ENCODE measurements at places on chromosomes 3 and 15.

DNA sequence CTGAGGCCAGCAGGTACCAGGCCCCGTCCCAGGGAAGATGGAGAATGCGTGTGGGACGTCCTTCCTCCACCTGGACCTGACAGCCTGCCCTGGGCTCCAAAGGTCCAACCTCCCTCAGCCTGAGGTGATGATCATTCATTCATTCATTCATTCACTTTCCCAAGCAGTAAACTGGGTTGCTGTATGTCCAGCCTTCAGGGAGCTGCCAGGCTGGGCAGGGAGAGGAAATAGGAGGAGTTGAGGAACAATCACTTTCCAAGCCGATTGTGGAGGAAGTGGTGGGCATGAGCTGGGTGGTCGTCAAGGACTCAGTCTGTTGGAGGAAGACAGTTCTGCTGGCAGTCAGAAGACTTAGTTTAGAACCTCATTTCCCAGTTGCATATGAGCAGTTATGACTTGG is 10.2 kb upstream of the CCDC33 start:
- no peak for DNase-seq

GRCh38 chr3:123400169-123400568 is 48.7 kb downstream of the ADCY5 start:
- no peak for DNase-seq

DNA sequence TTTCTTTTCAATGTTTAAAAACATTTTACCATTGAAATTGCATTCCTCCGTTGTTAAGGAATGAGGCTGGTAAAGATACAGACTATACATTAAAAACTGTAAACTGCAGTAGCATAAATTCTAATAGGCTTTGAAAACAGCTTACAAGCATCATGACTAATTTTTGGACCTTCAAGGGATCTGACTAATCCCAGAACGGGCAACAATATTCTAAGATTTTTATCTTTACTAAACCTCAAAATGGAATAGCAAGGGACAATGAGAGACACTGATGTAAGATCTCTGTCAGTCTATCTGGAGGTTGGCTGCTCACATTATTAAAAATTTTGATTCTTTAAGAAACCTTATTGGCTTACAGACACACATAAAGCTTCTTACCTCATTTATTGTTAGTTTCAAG is 74.7 kb downstream of the BTD start:
- no peak for DNase-seq

- DNase-seq = no peak
Measured at GRCh38 chr3:123409443-123410148, 39.3 kb downstream of the ADCY5 start.

DNA sequence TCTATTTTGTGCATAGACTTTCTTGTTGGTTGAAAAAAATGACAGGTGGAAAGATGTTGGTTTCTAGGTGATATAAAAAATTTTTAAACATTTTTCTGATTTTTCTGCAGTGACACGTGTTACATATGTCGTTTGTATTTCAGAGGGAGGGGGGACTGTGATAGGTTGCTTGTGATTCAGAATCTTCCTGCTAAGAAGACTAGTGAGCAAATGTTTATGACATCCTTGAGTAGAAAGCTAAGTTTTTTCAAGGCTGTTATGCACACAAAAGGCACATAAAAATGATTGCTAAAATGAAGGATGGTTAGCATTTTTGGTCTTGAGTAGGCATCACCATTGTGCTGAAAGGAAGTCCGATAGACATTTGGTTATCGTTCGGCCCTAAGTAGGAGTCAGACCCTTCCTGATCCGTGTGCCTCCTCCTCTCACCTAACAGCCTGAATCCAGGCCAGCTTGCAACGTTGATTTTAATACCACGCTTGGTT is 1.5 kb downstream of the ZNF639 start:
- DNase-seq = no peak

DNA sequence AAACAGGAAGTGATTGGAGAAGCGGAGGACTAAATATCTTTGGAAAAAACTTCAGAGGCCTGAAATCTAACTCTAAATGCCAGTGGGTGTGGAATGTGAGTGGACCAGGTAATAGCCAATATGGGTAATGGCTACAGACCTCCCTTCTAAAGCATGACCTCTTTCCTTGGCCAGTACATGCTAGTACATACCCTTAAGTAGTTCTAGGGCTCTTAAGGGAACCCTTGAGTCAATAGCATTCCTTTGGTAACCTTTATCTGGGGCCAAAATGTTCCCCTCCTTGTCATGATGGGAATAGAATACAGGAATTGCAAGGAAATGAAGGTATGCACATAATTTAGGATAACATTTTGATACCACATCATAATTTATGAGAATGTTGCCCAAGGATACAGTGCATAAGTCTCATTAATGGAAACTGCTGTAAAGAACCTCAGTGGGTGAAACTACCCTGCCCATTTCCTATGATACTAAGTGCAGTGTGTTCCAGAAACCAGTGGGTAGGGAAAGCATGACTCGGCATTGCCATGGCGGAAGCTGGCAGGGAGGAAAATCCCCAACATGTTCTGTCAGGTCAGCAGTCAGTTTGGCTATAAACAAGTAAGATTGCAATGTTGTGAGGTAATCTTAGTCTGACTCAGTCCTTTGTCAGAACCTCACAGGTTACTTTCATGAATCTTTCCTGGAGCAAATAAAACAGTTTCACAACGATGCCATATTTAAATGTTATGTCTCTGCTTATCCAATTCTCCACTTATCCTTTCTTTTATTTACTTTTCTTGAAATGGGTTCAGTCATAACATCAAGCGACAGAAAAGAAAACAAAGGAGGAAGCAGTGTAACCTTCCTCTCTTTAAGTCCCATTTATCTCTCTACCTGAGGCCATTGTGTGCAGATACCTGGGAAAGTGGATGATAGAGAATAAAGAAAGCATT is 23.5 kb upstream of the RAP2B start:
- no peak for DNase-seq

DNA sequence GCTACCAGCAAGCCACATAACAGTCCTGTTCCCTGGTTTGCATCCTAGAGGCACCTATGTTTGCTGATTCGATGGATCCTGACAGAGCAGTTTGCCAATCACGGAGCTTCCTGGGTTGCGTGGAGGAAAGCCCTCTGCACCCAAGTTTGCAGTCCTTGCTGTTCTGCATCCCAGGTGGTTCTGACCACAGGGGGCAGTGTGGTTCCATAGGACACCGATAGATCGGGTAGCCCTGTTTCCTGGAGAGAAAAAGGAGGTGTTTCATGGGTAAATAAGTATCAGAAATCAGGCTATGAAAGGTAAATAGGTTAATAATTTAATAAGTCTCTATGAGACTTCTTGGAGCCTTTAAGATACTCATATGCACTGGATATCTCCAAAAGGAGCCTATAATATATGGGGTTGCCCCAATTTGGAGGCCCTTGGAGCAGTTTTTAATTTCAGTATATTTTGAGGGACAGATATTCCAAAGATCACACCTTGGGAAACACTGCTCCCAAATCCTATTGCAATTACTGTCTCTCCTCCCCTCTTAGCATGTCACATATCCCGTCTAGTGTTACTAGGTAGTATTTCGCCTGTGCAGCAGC is 194.6 kb upstream of the TPM1 start:
- no peak for DNase-seq

DNA sequence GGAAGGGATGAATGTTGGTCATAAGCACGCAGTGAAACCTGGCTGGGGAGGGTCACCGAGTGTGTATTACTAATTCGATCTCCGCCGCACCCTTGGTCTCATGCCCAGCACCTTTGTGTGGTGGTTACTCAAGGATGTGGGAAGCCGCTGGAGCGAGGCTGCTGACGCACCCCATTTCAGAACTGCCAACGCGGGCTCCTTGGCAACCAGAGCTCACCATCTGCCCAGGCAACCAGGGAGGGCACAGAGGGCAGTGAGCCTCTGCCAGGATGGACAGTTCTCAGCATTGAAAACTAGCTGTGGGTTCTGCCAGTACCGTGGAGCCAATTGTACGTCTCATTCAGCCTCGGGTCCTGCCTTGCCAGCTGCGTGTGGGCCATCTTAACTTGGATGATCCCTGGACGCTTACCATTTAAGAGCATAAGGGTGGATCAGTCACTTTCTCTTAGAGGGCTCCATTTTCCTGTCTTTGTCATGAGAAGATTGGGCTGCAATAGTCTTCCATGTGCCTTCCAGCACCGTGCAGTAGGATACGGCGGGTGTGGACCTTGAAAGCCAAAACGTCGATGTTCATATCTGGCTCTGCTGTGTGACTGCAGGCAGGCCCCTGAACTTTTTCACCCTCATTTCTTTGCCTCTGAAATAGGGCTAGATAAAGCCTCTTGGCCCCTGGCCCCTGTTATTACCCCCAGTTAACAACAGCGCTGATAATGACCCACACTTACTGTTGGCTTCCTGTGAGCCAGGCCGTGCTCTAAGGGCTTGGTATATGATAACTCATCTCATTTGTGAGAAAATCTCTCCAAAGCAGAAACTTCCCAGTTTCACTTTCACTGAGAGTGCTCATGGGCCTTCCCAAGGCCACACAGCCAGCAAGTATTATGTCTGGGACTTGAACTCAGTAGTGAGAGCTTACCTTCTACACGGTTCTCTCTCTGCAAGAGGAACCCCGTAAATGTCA is 238.8 kb downstream of the OPA1 start:
- DNase-seq = no peak

- DNase-seq = no peak
Measured at GRCh38 chr3:136730595-136731273, 21.4 kb downstream of the STAG1 start.

GRCh38 chr15:99902248-99902928 is 169.2 kb upstream of the LYSMD4 start:
- DNase-seq = no peak

GRCh38 chr3:140233702-140234101 is 298.7 kb downstream of the CLSTN2 start:
- DNase-seq = no peak

Data from NCI-H187 treated with DMSO at 0.1 percent for 48 hours (cell line).